ENCODE measurements at places on chromosomes 1 and 21. TPM values are rescaled to one million over a fixed set of nuclear protein-coding genes. Genes with fewer than 3 reads are reported as not detected.
A peak's percentile ranks its signal among the peaks of the same experiment; 100 is the strongest.

RASAL2 gene
- 44.7 TPM for total RNA-seq

DNA sequence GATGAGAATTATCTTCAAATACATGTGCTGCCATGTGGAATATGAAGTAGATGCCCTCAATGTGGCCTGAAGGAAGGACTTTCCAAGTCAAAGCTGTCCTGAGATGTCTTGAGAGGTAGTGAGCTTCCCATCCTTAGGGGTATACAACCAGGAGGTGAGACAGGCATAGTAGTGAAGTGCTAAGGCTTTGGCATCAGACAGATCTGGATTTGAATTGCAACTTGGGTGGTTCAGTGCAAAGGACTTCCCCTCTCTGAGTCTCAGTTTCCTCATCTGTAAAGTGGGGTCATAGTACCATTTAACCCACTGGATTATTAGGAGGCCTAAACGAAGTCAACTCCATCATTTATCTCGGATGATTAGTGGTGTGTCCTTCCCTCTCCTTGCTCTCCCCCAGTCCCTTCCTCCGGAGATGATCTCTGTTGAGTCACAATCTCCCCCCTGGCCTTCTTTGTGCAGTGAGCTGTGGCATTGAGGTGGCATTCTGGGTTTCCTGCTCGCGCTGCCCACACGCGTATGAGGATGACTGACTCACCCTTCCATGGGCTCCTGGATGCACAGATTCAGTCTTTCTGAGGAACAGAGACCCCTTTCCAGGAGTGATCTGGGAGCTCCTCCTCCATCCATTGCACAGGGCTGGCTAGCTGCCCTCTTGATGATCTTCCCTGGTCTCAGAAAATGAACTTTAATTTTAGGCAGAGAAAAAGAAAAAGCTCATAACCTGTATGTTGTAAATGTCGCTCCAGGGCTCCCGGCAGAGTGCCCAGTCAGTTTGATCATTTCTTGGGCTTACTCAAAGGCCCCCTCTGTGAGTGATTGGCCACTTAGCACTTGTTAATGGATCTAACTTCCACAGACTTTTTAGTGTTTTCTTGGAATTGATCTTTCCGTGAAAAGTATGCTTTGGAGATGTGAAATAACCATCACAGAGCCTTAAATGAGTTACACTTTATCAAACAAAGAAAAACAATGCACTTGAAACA is 354.6 kb downstream of the PTPRU start:
- DNase-seq = peak; percentile 30

- DNase-seq = no peak
These were observed 178.8 kb downstream of the SYT2 start for GRCh38 chr1:202531472-202531811.

DNA sequence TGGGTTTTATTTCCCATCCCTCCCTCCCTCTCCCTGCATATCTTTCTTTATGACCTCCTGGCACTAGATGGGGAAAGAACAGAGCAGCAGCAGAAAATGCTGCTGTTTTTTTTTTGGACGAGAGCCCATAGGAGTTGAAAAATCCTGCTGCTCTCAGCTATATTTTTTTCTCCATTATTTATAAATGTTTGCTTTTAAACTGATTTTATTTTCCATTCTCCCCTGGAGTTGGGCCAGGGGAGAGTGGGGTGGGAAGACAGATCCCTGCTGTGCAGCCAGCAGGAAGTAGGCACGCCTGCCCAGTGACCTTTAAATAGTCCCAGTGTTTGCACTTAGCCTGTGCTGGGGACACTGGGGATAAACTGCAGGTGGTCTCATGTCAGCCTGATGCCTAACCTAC is 17.4 kb downstream of the SFT2D2 start:
- DNase-seq = no peak

- DNase-seq = no peak
These were observed 32.1 kb downstream of the HSD17B7 start for GRCh38 chr1:162822391-162823200.

C4BPB gene
- total RNA-seq = not detected

DNA sequence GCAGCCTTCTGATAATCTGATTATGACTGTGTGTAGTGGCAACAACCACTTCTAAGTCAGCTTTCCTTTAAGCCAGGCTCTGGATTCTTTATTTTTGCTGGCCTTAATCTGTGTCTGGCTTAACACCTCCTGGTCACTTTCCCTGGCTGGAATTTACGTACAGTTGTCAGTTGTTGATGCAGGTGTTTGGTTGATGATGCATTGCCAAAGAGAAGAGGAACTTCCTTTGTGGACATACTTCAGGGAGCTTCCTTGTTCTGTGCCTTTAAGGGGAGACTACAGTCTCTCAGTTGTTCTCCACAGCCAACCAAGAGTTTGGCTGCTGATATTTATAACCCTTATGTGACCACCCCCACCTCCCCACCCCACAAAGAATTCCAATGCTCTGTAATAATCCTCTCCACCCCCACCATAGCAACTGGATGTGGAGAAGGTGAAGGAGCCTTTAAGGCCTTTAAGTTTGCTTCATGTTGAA is 96.0 kb upstream of the BMP8A start:
- DNase-seq = no peak

GRCh38 chr1:184021728-184022127 is 15.8 kb downstream of the COLGALT2 start:
- no peak for DNase-seq

- no peak for DNase-seq
These were observed 27.8 kb downstream of the CBR1 start for GRCh38 chr21:36097427-36098181.

- no peak for DNase-seq
These were observed 127.0 kb downstream of the AKT3 start for GRCh38 chr1:243723050-243723449.

DNA sequence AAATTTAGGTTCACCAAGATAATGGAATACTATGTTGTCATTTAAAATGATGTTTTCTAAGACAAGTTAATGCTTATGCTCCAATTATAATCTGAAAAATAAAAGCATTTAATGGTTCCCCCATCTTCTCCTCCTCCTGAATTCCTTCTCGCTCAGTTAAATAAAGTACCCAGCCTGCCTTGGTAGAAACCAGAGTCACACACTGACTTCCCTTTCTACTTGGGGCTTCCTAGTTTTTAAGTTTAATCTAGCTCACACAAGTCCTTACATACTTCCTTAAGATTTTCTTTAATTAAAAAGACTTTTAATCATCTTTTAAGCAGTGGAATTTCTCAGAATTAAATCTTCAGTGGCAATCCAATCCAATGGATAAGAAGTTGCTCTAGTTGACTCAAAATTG is 32.9 kb downstream of the CD58 start:
- DNase-seq = no peak

GRCh38 chr1:118294875-118295642 is 110.0 kb upstream of the SPAG17 start:
- DNase-seq = no peak

DNA sequence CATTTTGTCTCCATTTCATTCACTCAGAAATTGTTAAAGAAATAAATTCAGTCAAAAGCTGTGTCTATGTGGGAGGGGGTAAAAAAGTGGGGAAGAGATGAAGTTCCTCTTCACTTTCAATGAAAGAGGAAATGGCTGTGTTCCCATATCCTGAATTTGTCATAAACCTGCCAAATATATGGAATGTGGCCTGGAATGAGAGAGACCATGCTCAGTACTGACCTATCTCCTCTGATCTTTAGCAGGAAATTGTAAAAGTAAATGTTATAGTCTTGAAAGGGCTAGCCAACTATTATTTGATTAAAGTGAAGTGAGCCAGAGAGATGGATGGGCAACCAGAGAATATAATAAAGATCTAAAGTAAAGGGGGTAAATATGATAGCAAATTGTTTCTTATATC is 130.3 kb upstream of the C21orf91 start:
- DNase-seq = no peak

GRCh38 chr1:219244864-219245263 is 71.2 kb downstream of the LYPLAL1 start:
- no peak for DNase-seq

DNA sequence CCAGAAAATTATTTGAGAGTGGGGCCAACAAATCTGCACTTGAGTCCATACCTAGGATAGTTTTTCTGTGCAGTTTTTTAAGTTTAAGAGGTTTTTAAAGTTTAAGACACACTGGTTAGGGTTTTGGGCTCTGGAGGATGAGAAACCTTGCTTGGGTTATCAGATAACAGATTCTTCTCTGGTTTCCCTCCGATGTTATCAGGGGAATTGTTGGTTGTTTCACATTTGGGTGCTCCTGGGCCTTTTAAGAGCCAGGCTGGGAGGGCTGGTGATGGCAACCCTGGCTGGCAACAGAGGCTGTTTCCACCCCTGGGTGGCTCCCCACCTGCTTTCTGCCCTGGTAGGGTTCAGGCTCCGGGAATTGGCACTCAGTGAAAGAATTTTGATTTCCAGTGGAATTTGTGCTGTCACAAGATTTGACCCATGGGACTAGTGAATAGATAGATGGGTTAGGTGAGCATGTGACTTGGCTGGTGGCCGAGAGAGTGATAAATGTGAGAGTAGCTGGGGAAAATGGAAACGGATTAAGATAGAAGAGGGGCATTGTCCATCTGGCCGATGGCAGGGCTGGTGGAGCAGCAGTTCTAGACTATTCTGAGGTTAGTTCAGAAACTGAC is 14.8 kb downstream of the VANGL1 start:
- DNase-seq = no peak

IQCC gene
- total RNA-seq = 0.48 TPM
